ENCODE measurements at places on chromosomes 2 and 18. TPM values are rescaled to one million over a fixed set of nuclear protein-coding genes. Genes with fewer than 3 reads are reported as not detected.

The LAMA1 gene
- total RNA-seq, result not detected

The UGT1A1 gene
- total RNA-seq, result not detected

The ALK gene
- 0.05 TPM for total RNA-seq

The SERPINB10 gene
- not detected for total RNA-seq

The RGPD3 gene
- 0.48 TPM for total RNA-seq

The CRACDL gene
- 0.12 TPM for total RNA-seq

The CPLX4 gene
- total RNA-seq, result not detected

The HOXD12 gene
- total RNA-seq, result not detected

The RSAD2 gene
- 11.1 TPM for total RNA-seq

The CSRNP3 gene
- total RNA-seq, result not detected

The GKN2 gene
- not detected for total RNA-seq

The ERLEC1 gene
- total RNA-seq, result 25.4 TPM

The MBD5 gene
- total RNA-seq, result 47.9 TPM

DNA sequence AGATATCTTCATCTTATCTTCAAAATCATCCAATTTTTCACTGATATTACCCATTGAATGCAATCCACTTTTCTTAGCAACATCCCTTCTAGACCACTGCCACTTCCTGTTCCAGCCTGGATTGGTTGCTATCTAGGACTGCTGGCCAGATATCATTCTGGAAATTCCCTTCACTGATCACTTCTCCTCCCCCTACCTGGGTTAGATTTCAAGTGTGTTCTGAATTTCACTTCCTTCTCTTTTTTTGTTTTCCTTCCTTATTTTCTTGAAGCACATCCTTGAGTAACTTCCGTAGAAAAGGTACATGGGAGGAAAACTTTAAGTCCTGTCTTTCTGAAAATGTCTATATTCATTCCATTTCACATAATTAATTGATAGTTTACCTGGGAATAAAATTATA is 82.0 kb upstream of the IL1R2 start:
- DNase-seq, result no peak

DNA sequence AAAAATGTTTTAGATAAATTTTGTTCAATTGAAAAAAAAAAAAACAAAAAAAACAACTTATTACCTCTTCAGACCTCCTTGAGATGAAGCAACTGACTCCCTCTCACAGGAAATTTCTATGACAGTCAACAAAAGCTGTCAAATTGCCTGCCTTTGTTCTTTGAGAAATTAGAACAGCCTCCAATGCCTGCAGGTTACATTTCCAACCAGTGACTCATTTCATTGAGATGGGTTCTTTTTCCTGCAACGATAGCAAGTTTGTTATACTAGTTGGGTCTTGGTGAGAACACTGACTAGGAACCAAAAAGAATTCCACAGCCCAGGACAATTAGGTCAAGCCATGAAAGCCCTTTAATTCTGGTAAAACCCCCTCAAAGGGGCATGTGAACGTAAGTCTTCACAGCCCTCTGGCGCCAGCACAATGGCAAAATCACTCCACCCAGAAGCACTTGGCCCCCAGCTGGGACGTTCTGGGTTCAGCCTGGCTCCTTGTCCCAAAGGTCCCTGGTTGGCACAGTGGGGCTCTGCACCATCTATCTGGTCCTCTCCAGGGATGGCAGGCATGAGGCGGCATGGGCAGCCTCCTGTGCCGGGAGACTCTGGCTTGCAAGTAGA is 87.0 kb downstream of the SPP2 start:
- DNase-seq, result no peak

GRCh38 chr2:153027533-153027932 is 309.1 kb downstream of the ARL6IP6 start:
- DNase-seq, result no peak

- no peak for DNase-seq
Measured at GRCh38 chr2:127386246-127386645, 1.5 kb downstream of the MAP3K2 start.

- no peak for DNase-seq
Measured at GRCh38 chr18:3345885-3346284, 84.0 kb downstream of the MYL12B start.

DNA sequence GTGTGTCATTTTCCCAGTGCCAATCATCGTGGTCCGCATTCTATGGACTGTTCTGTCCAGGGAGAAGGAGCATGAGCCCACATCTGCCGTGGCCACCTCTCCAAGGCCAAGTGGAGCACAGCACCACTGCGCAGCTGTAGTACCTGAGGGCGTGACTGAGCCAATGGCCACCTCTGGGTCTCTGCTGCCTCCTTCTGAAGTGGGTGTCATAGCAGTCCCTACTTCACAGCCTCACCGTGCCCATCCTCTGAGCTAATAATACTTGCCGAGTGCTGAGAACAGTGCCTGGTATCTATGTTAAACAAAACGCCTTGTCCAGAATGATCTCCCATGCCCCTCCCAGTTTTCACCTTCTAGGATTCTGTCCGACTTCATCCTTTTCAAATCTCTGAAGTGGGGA is 256.1 kb downstream of the PRKCE start:
- no peak for DNase-seq

DNA sequence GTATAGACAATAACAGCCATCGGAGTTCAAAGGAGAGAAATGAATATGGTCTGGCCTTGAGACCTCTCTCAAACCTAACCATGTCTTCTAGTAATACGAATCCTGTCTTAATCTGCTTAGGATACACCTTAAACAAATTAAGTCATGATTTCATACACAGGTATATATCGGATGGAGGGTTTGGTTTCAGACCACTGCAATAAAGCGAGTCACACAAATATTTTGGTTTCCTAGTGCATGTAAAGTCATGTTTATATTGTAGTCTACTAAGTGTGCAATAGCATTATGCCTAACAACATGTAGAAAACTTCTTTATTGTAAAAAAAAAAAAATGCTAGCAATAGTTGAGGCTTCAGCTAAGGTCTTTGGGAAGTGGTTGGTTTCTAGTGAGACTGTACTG is 73.8 kb downstream of the EML6 start:
- no peak for DNase-seq

- DNase-seq, result no peak
Measured at GRCh38 chr2:237806334-237806733, 7.8 kb downstream of the RBM44 start.

DNA sequence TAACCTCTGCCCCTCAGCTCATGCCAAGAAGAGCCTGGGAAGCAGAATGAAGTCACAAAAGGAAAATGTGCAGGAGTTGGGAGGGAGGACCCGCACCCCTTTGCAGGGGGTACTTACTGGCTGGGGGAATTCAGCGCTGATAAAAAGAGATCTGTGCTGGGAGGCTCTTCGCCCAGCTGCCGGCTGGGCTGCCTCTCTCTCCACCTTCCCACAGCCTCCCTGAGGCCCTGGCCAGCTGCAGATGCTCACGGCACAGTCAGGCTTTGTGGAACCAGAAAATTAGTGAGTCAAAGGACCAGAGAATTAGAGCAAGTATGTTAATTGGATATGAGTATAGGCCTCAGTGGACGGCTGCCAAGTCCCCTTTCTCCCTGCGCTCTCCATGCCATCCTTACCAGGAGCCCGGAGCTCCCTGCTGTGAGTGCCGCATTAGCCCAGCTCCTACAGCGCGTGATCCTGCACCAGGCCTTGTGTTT is 181.7 kb upstream of the SH3BP4 start:
- DNase-seq, result no peak

GRCh38 chr18:27298214-27298804 is 113.2 kb upstream of the CHST9 start:
- no peak for DNase-seq

- DNase-seq, result no peak
Measured at GRCh38 chr18:61736133-61736532, 156.7 kb downstream of the RNF152 start.

DNA sequence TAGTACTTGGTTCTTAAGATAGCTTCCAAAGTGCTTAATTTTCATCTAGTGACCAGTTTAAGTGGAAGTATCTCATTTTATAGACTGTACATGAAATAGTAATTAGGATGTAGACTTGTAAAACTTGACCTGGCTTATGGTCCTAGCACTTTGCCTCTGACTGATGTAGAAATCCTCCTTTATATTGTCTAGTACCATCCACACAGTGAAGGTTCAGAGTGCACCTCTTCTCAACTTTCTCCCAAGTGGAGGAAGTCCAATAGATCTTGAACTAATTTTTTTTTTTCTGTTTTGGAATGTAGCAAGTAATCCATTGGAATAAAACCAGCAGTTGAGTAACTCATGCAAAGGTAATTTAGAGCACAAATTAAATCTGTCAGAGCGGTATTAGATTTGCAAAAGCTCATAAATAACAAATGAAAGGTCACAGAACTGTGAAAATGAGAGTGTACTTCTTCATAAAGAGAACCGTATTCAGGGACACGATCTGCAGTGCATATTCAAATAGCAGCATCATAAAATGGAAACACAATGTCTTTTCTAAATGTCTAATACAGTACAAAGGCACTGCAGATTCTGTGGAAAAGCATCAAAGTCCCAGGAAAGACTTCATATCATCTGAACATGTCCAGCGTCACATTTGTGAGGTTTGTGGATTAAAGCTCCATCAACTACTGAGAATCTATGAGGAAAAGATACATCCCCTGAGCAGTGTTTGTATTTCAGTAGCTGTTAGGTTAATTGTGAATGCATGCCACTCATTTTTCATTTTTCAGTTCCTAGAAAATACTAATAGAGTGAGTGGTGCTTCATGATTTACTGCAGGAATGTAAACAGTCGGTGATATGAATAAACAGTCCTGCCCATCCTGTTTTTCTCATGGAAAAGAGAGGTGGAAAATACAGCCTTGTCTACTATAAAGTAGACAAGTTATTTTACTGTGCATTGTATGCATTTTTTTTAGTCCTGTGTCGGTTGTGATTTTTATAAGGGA is 100.7 kb downstream of the LYPD6 start:
- no peak for DNase-seq

GRCh38 chr2:68878753-68879152 is 7.6 kb upstream of the BMP10 start:
- no peak for DNase-seq

DNA sequence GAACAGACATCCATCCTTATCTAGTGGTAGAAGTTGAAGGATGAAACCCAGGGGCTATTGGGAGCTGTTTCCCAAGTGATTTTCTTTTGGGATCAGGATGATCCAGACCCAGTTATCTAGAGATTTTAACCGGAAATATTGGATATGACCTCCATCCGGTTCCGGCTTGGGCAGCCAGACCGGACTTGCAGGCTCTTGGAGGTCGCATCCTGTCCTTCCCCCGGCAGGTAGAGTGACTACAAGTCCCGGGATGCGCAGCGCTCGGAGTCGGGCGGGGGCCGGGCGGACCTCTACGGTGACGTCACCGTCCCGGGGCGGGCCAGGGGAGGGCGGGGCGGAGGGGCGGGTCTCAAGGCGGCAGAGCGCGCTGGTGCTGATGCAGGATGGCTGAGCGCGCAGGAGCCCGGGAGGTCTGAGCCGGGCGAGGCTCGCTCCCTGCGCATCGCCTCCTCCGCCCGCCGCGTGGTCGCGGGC is at the start of gene KIF5C:
TSS of gene KIF5C (plus strand) at position 360 of the 474 bp plus-strand sequence. CDS start 391 bp downstream, outside the sequence.
- peak; percentile 83 for DNase-seq

- no peak for DNase-seq
Measured at GRCh38 chr2:52141076-52141475, 1109.1 kb upstream of the NRXN1 start.

DNA sequence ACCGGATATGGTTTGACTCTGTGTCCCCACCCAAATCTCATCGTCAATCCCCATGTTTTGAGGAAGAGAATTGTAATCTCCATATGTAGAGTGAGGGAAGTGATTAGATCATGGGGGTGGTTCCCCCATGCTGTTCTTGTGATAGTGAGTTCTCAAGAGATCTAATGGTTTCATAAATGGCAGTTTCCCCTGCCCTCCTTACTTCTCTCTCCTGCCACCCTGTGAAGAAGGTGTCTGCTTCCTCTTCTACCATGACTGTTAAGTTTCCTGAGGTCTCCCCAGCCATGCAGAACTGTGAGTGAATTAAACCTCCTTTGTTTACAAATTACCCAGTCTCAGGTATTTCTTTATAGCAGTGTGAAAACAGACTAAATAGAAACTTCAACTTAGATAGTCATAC is 69.5 kb downstream of the SESTD1 start:
- DNase-seq, result no peak

DNA sequence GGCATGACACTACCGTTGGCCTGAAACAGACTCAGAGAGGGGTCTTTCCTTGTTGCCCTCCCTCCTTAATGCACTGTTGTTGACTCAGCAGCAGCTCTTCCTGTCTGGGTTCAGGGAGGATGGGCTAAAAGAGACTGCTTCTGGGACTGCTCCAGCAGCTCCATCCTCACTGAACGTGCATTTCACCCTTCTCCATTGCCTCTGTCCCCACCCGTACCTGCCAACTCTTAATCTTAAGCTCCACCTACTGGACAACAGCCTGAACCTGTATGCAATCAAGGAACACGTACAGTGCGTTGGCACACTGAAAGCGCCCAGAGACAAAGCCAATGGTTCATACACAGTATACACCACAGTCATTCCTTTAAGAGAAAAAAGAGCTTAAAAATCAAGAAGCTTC is 230.8 kb upstream of the RAB6C start:
- no peak for DNase-seq

- DNase-seq, result no peak
Measured at GRCh38 chr2:4898706-4899105, 793.5 kb upstream of the SOX11 start.

DNA sequence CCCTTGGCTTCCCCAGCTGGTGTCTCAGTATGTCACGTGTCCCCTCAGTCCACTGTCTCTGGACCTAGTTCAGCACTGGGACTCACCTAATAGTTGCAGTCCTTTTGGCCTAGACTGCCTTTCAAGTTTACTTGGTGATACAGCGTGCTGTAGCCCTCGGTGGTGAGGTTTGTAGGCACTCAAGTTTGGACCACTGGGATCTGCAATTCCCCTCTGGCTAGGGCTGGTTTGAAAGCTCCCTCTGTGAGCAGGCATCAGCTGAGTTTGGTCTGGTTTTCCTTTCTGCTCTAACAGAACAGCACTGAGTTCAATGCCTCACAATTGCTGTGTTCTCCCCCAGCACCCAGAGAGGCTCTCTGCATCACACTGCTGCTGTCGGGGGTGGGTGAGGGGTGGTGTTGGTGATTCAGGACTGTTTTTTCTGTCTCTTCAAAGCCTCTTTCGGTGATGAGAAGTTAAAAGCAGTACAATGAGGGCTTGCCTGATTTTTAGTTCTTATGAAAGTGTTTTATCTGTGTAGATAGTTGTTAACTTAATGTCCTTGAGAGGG is 494.2 kb downstream of the TDRD15 start:
- DNase-seq, result no peak

DNA sequence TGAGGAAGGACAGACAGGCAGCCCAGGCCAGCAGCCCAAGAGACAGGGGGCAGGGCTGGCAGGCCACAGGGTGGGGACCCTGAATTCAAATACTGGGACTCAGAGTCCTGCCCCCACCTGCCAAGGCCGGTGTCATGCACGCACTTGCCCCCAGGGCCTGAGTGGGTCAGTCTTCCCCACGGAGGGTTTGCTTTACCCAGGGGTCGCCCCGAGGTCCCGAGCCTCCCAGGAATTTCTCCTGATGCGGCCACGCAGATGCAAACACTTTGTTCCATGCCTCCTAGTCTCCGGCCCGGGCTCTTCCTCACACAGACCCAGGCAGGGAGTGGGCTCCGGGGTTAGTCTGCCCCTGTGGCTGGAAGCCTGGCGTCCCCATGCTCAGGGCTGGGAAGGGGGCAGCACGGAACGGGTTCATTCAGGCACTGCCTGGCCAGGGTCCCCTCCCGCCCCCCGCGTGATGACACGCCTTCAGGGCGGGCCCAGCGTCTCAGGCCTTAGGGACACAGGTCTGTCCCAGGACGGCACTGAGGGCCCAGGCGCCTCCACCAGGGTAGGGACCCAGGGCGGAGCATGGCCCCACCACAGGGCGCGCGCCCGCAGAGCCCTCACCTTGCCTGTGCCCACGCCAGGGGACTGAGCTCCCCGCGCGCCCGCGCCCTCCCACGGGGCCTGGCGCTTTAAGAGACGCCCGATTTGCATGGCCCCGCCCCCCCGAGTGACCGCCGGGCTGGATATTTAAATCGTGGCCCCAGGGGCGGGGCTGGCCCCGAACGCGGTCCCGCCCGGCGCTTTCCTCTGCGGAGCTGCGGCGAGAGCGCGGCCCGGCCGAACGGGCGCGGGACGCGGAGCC is at the start of gene SNED1:
TSS of gene SNED1 (plus strand) at position 763 of the 850 bp plus-strand sequence. CDS start 220 bp downstream, outside the sequence.
- peak; percentile 55 for DNase-seq

Data from activated naive CD4-positive, alpha-beta T cell treated with anti-CD3 and anti-CD28 coated beads, Interleukin-2, amount 50 U/mL, for 72 hours (primary cell).